Omental fat pad (tissue), 4 donors: ENCODE measurements at places on chromosomes 4 and X. TPM values are rescaled to one million over a fixed set of nuclear protein-coding genes. Genes with fewer than 3 reads are reported as not detected.

DNA sequence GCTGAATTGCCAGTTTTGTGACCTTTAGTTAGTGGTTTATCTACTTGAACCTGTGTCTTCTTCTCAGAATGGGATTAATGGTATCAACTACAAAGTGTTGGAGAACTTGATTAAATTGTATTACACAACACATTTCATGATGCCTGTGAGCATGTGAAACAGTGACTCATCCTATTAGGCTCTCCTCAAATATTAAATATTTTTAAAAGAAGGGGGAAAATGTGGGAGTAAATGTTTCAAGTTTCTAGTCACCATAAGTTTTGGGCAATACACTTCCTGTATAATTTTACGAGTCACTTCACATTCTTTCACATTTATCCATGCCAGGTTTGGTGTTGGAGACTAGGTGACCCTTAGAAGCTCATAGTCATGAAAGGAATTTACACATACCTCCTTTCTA is 147.0 kb downstream of the HS3ST1 start:
- no peak for DNase-seq

DNA sequence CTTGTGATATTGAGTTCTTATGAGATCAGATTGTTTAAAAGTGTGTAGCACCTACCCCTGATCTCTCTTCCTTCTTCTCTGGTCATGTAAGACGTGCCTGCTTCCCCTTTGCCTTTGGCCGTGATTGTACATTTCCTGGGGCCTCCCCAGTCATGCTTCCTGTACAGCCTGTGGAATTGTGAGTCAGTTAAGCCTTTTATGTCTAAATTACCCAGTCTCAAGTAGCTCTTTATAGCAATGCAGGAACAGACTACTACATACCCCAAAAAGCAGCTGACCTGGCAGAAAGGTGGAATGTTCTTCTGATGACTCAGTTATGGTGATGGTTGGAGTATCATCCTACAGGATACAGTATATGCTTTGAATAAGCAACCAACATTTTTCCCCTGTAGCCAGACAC is 11.4 kb upstream of the MCUB start:
- DNase-seq, result no peak

- DNase-seq, result no peak
Observed at GRCh38 chr4:7658341-7659204, 223.8 kb upstream of the PSAPL1 start.

DNA sequence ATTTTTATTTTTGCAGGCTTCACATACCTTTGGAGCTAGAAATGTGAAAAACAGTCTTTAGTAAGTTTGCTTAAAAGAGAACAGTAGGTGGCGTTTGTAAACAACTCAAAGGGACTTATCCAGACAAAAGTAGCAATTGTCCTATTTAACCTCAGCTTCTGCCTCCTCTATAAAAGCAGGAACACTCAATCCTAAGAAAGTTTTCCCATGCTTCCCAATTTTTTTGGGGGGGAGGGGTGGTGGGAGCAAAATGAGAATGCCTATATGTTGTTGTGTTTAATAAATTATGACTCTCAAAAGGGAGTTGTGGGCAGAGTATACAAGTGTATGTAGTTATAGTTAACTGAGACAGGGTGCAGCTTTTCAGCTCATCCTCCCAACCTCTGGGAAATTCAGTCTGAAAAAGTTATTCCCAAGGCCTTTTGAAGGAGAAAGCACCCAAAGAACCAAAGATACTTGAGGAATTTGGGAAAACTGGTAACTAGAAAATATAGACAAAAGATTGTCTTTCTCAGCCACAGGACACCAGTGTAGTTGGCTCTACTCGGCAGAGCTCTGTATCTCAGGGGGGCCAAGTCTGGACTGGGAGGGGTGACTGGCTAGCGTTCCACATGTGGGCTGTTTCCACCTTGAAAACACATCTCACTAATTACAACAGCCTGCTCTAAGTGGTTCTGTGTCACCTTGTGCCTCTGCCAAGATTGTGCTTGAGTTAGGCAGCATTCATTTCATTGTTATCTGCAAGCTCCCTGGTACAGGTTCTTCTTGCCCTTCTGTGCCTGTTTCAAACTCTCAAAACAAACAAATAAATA is 2.8 kb downstream of the SFRP2 start:
- DNase-seq, result no peak

DNA sequence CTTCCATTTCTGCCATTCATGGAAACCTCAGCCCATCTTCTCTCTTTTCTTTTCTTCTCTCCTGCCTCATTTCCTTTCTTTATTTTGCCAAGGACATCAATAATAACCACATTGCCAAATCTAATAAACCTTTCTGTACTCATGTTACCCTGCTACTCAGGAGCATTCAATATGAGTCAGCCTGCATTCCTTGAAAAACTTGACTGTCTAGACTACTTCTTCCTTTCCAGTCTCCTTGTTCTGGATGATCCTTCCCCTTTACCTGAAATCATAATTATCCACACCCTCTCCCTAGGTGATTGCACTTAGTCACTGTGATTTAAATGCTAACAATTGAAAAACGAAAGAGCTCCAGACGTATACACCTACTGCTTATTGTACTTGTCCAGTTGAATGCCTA is 253.2 kb upstream of the CENPE start:
- DNase-seq, result no peak

DNA sequence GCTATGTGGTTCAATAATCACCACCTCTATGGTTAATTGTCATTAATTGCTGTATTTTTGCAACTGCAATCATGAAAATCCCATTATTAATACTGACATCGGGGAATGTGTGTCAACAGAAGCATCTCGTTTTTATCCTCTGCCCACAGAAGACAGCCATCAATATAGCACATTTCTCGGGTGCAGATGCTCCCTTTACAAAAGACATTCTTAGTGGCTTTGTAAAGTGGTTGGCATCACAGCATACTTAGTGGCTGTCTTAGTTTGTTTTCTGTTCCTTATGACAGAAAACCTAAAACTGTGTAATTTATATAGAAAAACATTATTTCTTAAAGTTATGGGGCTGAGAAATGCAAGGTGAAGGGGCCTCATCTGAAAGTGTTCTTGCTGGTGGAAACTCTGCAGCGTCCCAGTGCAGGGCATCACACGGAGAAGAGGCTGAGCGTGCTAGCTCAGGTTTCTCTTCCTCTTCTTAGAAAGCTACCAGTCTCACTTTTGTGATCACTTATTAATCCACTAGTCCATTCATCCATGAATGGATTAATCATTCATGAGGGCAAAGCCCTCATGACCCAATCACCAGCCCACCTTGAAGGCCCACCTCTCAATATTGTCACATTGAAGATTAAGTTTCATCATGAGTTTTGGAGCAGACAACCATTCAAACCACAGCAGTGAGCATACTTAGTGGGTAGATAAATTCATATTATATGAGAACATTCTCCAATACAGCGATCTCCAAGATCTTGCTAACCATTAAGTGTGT is 1067.7 kb upstream of the PABPC4L start:
- DNase-seq, result no peak

DNA sequence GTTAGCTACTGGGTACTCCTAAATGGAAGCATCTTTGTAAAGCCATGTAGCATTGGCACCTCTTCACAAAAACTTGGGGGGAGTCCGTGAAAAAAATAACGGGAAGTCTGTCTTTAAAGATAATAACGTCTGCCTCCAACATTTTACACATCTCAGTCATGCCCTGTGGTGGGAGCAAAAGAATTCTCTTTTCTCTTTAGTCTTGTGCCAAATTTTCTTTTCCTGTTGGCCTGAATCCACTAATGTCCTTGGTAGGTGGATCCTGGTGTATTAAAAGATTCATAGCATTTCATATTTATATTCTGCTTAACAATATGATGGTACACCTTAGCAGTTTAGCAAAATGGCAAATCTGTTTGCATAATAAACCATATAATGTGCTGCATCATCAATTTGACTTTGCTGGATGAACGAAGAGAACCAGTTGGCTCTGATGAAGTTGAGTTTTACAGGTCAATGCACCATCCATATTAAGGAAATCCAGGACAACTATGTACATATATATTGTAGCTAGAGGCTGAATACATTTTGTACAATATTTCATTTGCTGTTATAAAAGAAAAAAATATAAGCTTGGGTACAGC is 746.4 kb upstream of the MAGEB2 start:
- DNase-seq, result no peak

DNA sequence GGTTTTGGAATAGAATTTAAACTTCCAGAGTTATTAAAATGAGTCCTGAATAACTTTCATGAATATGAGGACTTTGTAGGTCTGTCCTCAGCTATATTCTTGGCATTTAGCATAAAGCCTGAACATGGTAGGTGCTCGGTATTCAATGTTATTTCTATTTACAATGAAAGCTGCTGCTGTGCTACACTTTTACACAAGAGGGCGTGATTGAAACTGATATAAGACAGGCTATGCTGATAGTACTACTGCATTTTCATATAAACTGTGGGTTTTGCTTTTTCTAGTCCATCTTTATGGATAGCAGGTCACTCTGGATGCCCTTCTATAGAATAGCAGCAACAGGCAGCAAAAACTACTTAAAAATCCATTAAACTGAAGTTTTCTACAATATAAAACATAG is 12.3 kb upstream of the GNPDA2 start:
- no peak for DNase-seq

- DNase-seq, result no peak
Observed at GRCh38 chr4:106297245-106298035, 18.6 kb downstream of the TBCK start.

GRCh38 chr4:26746802-26747213 is 113.8 kb upstream of the STIM2 start:
- DNase-seq, result no peak

The MAGEA1 gene
- total RNA-seq, result not detected
